Trophoblast cell (in vitro differentiated cells and primary cell): ENCODE measurements at places on chromosomes 16 and 17.

- DNase-seq = no peak
Observed at GRCh38 chr16:48184681-48185080, 28.9 kb upstream of the ABCC12 start.

DNA sequence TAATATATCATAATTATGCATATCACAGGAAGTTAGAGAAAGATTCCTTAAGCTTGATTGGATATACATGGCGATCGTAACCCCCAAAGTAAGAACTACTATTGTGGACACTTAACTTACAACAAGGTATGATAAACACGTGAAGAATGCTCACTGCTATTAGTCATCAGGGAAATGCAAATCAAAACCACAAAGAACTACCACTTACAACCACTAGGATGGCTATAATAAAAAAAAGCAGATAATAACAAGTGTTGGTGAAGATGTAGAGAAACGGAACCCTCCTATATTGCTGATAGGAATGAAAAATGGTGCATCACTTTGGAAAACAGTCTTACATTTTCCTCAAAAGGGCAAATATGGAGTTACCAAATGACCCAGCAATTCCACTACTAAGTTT is 265.9 kb downstream of the SLC39A11 start:
- no peak for DNase-seq

- no peak for DNase-seq
Observed at GRCh38 chr16:81796035-81796434, 16.9 kb downstream of the PLCG2 start.

GRCh38 chr16:61820398-61820797 is 215.8 kb downstream of the CDH8 start:
- no peak for DNase-seq

DNA sequence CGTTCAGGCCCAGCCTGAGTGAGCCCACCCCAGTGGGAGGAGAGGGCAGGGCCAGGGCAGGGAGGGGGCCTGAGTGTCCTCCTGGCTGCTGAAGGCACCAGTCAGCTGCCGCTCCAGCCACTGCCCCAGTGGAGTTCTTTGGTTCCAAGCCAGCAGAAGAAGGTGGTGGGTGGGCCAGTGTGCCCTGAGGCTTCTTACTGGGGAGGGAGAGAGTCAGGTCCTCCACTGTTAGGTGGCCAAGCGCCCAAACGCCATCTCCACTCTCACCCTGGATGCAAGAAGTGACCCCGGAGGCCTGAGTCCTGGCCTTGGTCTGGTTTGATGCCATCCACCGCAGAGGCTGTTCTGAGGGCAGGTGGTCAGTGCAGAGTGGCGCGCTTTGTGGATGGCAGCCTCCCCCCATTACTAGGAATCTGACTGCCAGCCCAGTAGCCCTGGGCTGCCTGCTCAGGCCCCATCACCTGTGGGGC is 2.2 kb downstream of the RNF213 start:
- DNase-seq = no peak

DNA sequence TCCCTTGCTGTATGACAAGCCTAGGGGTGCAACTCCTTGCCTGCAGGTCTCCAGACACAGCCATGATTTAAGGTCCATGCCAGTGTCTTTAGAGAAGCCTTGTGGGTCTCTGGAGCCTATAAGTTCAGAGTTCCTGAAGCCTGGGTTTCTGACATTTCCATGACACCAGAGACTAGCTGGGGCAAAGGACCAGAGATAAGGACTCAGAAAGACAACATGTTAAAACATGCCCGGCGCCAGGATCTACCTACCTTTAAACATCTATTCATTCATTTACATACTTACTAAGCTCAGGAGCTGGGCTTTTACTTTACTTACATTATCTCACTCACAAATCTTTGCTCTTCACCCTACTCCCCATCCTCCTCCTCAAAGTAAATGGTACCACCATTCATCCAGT is 1.5 kb downstream of the MRPL27 start:
- DNase-seq = no peak

GRCh38 chr16:61128545-61129323 is 907.5 kb downstream of the CDH8 start:
- no peak for DNase-seq

DNA sequence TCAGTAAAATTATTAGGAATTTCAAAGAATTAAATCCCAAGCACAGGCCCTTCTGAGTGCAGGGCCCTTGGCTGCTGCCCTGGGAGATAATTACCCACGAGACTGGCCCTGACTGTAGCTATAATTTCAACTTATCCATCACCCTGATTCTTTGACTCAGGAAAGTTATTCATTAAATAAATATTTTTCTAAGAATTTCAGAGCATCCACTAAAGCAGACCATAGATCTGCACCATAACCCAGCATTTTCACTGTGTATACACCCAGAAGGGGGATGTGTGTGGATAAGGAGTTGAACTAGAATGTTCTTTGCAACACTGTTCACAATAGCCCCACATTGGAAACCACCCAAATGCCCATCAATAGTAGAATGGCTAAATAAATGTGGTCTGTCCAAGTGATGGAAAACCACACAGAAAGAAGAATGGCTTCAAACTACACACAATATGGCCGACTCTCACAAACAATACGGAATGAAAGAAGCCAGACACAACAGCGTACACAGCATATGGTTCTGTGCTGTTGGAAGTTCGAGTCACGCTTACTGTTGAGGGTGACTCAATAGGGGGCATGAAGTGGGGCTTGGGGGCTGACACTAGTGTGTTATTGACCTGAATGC is 33.9 kb upstream of the MEAK7 start:
- no peak for DNase-seq

GRCh38 chr17:59356543-59357218 is 25.2 kb downstream of the YPEL2 start:
- DNase-seq = no peak

DNA sequence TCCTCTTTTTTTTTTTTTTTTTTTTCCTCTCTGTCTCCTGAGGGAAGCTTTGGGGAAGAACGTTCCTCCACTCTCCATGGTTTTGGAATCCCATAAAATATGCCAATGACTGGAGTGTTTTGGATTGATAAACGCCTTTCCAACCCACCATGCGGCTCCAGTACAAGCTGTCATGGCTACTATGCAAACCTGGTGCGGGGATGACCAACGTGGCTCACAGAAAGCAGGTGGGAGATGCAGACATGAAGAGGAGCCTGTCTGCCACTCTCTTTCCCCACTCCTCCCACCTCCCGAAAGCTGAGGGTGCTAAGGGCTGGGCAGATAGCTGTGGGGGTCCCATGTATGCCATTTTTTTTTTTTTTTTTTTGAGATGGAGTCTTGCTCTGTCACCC is 69.9 kb upstream of the SEC14L1 start:
- no peak for DNase-seq

DNA sequence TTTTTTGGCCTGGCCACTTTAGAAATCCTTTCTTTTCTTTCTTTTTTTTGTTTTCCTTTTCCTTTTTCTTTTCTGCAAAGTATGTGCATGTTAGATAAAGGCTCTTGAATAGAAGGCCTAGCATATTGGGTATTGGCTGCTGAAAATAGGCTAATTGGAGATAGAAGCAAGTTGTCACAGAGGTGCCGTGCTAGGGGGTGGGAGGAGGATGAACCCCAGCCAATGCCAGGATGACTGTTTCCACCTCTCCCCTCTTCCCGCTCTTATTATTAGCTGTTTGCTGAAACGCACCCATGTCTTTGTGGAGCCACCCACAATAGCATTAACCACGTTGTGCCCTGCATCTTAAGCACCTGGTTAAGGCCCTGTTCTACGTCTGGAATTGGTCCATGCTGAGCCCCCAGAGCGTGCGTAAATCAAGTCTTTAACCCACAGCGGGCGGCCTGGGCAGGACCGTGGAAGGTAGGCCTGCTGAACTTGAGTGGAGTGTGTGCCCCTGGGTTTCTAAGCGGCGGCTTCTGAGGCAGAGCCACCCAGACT is 123.6 kb downstream of the MSI2 start:
- DNase-seq = no peak

- peak; percentile 74 for DNase-seq
Observed at GRCh38 chr16:89922884-89923639, at the start of gene TUBB3. Gene TUBB3, plus strand, starts transcription at chr16:89923342. Its CDS starts 60 bp downstream, at chr16:89923402.

DNA sequence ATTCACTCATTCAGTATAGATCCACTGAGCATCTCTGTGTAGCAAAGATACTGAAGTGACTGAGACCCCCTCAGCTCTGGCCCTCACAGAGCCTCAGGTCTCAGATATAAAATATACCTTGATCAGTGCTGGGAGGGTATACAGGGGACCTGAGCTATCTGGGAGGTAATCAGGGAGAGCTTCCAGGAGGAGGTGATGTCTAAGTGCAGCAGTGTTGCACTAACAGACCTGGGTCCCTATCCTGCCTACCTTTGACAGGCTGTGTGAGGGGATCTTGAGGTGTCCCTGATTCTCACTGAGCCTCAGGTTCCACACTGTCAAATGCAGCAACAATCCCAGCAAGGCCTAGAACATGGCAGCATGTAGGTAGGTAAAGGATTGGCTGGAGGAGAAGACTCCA is 6.5 kb upstream of the ALKBH5 start:
- DNase-seq = no peak

GRCh38 chr16:80744856-80745255 is 59.5 kb downstream of the CDYL2 start:
- DNase-seq = no peak

- no peak for DNase-seq
Observed at GRCh38 chr17:2172999-2173398, 118.1 kb downstream of the HIC1 start.

GRCh38 chr16:57645691-57646387 is 17.4 kb downstream of the ADGRG1 start:
- peak; percentile 20 for DNase-seq

DNA sequence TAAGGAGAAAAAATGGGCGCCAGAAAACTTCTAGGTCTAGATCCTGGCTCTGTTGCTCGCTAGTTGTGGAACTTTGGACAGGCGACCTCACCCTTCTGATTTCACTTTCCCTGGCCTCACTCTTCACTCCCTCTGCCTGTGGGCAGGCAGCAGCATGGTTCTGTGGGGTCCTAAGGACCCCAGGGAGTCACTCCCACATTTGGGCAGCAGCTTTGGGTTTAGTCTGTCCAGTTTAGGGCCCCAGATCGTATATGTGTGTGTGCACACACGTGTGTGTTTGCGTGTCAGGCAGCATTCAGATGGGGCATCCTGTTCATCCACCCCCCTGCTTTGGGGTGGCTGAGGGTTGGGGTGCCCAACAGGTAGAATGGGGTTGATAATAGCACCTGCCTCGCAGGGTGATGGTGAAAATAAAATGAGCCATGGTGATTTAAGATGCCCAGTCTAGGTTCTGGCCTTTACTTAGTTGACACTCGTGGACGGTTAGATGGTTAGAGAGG is 102.2 kb downstream of the RAB11FIP4 start:
- DNase-seq = no peak

GRCh38 chr16:85086347-85087291 is 25.7 kb downstream of the CIBAR2 start:
- DNase-seq = peak; percentile 55
